ENCODE measurements at places on chromosomes 4 and X.

- DNase-seq = no peak
Observed at GRCh38 chr4:116438981-116439729, 646.2 kb downstream of the TRAM1L1 start.

GRCh38 chrX:95382799-95383198, 1301.8 kb upstream of the DIAPH2 start:
- no peak for DNase-seq

GRCh38 chr4:73538162-73538561, 56.6 kb downstream of the AFM start:
- DNase-seq = no peak

DNA sequence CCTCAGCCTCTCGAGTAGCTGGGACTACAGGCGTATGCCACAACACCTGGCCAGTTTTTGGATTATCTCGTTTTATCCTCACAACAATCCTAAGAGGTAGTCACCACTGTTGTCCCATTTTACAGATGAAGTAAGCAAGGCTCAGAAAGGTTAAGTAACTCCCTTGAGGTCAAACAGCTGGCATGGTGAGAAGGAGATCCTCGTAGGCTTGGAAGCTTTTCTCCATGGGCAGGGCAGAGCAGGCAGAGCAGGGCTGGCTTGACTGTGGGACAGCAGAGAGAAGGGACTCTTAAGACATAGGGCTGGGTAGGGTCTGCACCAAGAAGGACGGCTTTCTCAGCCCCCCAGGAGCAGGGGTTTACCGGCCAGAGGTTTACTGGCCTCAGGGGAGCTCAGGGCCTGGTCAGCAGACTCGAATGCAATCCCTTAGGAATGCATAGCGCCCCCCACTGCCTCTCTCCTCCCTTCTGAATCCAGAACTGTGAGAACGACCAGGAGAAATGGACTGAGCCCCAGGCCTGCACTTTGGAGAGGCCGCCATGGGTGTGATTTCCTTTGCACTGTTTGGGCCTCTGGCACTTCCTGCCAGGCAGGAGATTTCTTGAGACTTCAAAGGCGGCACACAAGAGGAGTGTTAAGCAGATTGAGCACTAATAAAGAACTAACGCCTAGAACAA, 14.0 kb upstream of the CDKN2AIP start:
- DNase-seq = no peak

GRCh38 chr4:123631786-123632692, 235.4 kb downstream of the SPRY1 start:
- no peak for DNase-seq
